ENCODE measurements at places on chromosomes 13 and 19. TPM values are rescaled to one million over a fixed set of nuclear protein-coding genes. Genes with fewer than 3 reads are reported as not detected.

DNA sequence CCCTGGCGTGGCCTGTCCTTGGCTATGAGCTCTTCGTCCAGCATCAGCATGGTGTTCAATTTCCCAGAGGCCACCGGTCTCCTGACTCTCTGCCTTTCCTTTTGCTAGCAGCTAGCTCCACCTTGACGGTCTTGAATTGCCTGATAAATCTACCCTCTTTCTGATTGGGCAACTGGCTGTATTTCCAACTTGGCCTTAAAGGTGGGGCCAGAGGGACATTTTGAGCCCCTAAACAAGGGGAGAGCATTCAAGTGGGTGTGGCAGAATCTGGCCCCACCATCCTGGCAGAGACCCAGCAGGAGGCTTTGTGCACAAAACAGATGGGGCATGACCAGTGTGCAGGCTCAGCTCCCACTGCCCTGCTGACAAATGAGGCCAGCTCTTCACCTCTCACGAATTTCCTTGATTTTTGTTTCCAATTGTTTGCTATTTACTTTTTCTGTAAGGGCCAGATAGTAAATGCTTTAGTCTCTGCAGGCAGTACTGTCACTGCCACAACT, 148.9 kb upstream of the VSTM2B start:
- no peak for DNase-seq

DNA sequence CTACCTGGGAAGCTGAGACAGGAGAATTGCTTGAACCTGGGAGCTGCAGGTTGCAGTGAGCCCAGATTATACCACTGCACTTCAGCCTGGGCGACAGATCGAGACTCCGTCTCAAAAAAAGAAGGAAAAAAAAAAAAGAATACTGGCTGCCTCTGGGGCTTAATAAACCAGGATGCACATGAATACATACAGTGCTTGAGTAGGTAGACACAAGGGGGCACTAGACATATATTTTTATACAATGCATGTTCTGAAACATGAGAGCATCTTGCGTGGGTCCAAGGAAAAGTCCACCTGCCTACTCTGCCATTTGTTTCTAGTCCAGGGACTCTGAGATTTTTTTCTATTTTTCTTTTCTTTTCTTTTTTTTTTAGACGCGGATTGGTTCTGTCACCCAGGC, 31.2 kb downstream of the KEAP1 start:
- DNase-seq = no peak

DNA sequence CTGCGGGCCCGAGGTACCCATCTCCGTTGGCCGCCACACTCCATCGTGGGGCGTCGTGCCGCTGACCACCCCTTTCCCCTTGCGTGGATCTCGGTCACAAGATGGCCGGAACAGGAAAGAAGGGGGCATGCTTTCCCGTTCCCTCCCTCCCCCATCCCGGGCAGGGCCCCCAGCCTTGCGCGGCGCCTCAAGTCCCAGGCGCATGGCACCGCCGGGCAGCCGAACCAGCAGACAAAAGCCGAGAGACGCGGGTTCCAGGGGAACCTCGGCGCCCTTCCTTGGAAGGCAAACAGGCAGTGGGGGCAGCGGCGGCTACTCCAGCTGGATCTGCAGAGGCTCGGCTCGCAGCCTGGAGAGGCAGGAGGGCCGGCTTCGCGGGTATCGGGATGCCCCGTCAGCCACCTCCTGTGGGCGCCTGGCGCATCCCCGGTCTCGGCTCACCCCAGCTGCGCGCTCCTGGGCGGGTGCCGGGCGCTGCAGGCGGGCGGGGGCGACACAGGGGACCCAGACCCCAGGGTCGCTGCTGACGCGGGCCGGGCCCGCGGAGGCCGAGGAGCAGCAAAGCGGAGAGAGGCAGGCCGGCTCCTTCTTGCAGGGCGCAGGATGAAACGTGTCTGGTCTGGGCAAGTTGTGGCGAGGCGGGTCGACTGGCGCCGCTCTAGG, 439 bp downstream of the DZIP1 start:
- DNase-seq = no peak

- no peak for DNase-seq
These were observed 27.5 kb upstream of the SERPINE3 start for GRCh38 chr13:51311957-51312520.

DNA sequence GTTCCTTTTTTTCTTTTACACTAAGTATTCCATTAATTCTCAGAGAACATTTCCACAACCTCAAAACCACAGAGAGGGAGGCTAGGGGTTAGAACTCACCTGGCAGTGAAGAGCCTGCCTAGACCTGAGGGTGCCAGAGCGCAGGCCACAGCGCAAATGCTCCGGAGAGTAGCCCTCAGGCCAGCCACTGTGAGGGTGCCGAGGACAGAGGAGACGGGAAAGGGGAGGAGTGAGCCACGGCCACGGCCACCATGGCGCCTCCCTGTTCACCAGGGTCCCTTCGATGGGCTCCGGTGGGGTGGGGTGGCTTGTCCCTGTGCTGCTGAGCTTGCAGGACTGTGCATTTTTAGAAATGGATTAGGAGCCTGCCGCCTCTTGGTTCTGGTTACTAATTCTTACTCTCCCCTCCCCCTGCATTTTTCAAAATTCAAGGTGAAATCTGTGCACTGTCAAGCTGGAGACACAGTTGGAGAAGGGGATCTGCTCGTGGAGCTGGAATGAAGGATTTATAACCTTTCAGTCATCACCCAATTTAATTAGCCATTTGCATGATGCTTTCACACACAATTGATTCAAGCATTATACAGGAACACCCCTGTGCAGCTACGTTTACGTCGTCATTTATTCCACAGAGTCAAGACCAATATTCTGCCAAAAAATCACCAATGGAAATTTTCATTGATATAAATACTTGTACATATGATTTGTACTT, 58.8 kb downstream of the GGACT start:
- no peak for DNase-seq

DNA sequence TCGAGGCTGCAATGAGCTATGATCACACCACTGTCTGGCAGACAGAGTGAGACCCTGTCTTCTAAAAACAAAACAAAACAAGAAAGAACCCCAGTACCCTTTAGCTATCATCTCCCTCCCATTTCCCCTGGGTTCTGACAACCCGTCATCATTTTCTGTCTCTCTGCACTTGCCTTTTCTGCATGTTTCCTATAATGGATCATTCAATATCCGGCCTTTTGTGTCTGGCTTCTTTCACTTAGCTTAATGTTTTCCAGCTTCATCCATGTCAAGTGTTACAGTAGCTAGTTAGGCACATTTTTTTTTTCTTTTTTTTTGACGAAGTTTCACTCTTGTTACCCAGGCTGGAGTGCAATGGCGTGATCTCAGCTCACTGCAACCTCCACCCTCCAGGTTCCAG, 16.5 kb downstream of the AP2S1 start:
- DNase-seq = no peak

DNA sequence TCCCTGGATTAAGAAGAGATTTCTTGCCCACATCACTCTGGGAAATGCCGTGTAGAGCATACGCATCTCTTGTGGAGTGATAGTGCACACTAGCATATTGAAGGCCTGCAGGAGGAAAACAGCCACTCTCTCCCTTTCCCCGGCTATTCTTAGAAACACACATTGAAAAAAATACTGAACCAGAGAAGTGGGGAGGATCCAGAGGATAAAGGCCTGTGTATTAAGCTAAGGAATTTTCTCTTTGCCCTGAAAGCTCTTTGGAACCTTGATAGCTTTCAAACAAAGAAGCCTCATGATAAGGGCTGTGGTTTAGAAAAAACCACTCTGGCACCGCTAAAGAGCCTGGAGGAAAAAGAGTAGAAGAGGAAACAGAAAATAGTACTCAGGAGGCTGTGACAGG, 386.1 kb upstream of the NBEA start:
- no peak for DNase-seq

GRCh38 chr19:13031917-13032623, 36.8 kb downstream of the NFIX start:
- DNase-seq = no peak

DNA sequence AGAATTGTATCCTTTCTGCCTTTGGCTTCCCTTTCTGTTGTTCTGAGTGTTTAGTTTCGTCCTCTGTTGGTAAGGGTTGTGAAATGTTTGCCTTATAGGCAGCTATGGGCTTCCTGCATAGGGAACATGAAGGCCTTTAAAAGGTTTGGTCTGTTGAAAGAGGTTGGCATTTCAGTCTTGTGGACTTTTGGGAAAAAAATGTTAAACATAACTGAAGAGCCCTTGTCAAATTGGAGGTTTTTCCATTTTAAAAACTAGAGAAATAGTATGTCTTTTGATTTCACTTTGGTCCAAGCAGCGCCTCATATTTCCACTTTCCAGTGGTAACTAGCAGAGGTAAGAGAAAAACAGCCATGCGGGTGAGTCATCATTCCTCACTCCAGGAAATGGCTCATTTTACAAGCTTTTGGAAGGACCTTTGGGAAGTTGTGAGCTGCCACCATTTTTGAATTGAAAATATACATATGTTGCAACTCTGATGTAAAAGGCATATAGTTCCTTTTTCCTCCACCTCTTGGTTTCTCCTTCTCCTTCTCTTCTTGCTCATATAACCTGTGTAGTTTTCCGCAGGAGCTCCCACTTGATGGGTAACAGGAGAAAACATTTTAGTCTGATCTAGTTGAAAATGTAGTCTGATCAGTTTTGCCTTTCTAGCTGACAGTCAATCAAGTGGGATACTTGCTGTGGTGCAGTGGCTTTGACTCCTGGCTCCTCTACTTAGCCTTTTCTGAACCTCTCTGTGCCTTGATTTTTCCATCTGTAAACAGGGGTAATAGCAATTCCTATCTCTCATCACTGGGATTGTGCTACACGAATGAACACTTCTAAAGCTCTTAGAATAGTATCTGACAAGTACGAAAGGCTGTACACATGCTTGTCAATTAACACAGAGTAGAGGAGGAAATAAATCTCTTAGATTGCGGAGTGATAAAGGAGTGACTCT, 23.0 kb downstream of the GPC6 start:
- no peak for DNase-seq

GRCh38 chr13:57340878-57341277, 173.9 kb downstream of the PRR20E start:
- DNase-seq = no peak

RAB3D gene
- 19.6 TPM for total RNA-seq

ZNF497 gene
- 0.58 TPM for total RNA-seq

KIR2DL1 gene
- not detected for total RNA-seq

Data from kidney epithelial cell (primary cell).